A549 (cell line): ENCODE measurements at places on chromosomes 5 and 9. TPM values are rescaled to one million over a fixed set of nuclear protein-coding genes. Genes with fewer than 3 reads are reported as not detected.
A peak's percentile ranks its signal among the peaks of the same experiment; 100 is the strongest.

C5orf52 gene
- polyA plus RNA-seq: not detected in 3 replicates

CEL gene
- polyA plus RNA-seq: 0.68 to 0.87 TPM (median 0.87 TPM) in 3 replicates

- no peak for DNase-seq
These were observed 49.7 kb downstream of the POU4F3 start for GRCh38 chr5:146388386-146388785.

- no peak for DNase-seq
These were observed 77.5 kb downstream of the RXRA start for GRCh38 chr9:134403682-134404301.

DNA sequence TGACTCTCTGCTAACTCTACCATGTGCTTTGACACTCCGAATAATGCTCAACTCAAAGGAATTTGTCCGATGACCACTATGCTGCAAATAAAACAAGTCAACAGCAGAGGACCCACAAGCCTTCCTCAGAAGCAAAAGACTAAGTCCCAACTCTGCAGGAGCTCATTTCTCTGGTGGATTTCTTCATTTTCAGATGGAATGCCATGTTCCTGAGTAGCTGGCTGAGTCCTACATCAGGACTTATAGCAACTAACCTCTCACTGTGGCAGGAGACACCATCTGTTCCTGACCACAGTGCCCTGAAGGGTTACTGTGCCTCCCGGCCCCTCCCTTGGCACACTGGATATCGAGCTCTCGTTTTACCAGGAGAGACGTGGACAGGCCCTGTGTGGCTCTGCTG is 20.8 kb downstream of the LHFPL2 start:
- no peak for DNase-seq

DNA sequence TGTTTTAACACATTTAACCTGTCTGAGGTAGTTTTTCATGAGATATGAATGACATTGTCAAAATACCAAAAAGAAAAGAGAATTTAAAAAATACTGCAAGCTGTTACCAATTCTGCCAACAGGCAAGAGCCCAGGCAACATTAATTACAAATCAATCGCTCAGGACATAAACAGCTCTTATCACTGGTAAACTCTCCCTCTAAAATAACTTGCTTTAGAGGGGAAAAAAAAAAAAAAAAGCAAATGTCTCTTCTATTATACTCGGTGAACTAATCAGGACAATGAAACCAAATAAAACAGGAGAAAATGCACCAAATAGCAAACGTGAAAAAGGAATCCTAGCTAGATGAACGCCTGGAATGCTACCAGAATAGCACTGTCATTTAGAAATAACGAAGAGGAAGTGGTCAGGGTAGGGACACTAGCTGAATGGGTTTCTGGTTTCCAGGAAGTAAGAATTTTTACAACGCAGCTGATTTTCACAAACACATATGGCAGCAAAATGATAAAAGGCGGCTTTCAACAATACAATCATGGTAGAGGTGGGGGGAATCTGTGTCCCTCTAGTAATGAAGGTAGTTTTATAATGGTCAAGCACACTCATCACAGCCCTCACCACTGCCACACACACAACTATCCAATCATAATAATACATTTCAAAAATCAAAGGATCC is 94.9 kb downstream of the DENND1A start:
- DNase-seq: no peak

GRCh38 chr5:135534609-135535419 is 950 bp downstream of the NEUROG1 start:
- DNase-seq: no peak

PDE6A gene
- polyA plus RNA-seq: 0.20 to 0.30 TPM (median 0.28 TPM) in 3 replicates

CXCL14 gene
- 0.12 to 0.15 TPM (median 0.13 TPM) in 3 replicates for polyA plus RNA-seq

DNA sequence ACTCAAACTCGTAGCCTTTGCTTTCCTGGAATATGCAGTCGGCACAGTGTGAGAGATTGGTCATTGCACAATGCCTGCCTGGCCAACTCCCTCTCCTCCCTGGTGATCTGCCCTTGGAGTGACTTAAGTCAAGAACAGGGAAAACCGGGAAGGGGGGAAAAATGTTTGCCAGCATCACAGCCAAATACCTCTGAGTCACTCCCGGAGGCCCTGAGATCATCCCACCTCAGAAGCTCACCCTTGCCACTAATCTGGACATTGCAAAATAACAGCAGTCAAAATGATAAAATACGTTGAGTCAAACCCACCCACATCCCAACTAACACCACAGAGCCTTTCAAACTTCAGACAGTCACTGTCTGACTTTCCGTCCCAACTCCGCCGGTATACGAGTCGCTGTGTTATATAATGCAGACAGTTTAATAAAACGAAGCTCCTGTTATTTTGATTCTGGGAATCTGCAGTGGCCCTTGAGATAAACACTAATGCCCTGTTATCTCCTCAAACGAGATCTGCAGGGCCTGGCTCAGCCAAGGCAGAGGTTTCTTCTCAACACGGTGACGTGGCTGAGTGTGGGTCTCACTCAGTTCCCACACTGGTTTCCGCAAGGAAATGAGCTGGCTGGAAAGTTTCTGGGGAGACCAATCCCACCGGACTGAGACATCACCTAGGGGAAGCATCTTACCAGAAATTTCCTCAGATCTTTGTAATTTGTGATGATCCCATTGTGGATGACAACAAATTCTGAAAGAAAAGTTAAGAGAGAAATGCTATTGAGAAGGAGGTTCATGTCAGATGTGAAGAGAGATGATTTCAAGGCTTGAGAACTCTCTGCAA is 22.1 kb downstream of the GFPT2 start:
- DNase-seq: peak; percentile 93

GRCh38 chr5:175681045-175681967 is 23.4 kb downstream of the HRH2 start:
- no peak for DNase-seq

GPR151 gene
- polyA plus RNA-seq: not detected in 3 replicates

PTGS1 gene
- polyA plus RNA-seq: 0.77 to 1.6 TPM (median 1.0 TPM) in 3 replicates

DNA sequence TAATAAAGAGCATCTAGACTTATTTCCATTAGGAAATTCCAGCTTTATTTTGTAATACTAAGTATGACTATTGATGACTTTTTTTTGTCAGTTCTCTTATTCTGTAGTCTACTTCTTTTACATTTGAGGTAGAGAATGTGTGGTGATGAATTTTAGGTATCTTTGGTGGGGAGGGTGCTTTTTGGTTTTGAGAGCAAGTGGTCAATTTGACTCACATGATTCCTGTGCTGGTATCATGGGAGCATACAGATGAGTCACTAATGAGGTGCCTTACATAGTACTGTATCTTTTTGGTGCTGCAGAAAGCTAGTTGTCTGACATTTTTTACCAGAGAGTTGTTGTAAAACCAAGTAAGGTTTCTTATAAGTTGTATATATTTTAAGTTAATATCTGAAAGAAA is 35.3 kb downstream of the ERBIN start:
- DNase-seq: no peak

DNA sequence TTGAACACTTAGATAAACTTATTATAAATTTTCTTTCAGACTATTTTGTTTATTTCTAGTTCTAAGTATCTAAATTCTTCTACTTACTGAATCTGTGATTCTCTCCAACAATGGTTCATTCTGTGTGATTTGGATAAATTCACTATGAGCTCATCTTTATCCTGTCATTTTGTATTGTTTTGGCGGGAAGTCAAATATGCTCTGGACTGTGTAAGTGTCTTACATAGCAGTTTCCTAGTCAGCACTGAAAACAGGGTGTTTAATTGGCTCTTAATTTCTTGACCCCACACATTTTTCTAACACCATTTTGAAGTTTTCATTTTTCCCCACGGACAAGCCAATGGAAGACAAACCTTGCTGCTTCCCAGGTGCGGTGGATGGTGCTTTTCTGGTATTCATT is 207.0 kb upstream of the ACO1 start:
- DNase-seq: no peak

LCN6 gene
- polyA plus RNA-seq: not detected in 3 replicates

GRCh38 chr5:80153586-80154126 is 102.2 kb downstream of the SERINC5 start:
- DNase-seq: no peak
